Right hindlimb (tissue), 1 donor: ENCODE measurements at places on chromosomes 5 and 9.

GRCh38 chr5:96300976-96301375, 132.1 kb downstream of the PCSK1 start:
- DNase-seq, result no peak

DNA sequence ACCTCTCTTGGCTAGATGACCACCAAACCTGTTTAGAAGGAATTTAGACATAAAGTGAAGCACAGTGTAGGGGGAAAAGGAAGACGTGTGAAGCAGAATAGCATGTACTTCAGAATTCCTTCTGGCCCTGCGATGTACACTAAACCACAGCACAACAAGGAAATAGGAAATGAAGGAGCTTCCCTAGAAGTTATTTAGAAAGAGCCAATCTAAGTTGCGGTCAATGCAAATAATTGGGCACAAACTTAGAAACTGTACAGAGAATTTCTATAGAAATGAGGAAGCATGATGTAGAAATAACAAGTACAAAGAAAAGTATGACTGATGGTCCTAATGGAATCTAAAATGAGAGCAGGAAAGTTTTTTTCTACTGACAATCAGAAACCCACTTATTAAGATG, 41.5 kb downstream of the ANKRD55 start:
- DNase-seq, result no peak

DNA sequence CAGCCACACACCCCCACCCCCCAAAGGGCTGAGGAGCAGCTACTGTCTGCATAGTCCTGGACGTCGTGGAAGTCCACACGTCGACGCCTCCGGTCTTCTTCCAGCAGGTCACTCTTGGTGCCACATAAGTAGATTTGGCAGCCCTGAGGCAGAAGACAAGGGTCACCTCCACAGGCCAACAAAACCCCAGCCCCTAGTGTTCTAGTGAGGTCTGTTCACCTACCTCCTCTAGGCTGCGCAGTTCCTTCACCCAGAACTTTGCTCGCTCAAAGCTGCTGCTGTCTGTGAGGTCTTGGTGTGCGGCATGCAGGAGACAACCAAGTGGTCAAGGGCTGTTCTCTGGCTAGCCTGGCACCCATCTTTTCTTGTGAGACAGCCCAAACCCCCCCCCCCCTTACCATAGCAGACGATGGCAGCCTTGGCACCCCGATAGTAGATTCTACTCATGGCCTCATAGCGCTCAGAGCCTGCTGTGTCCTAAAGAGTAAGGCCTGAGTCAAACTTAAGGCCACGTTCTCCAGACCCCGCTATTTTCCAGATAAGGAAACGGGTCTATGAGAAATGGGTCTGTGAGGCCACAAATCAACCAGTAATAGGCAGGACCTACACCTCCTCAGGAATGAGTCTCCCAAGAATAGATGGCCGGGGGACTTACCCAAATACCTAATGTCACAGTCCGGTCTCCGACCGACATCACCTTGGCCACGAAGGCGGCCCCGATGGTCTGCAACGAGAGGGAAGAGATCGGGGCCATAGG, 987 bp downstream of the RAB24 start:
- no peak for DNase-seq

- peak; percentile 26 for DNase-seq
These were observed 43.9 kb upstream of the ORM1 start for GRCh38 chr9:114278881-114279570.

DNA sequence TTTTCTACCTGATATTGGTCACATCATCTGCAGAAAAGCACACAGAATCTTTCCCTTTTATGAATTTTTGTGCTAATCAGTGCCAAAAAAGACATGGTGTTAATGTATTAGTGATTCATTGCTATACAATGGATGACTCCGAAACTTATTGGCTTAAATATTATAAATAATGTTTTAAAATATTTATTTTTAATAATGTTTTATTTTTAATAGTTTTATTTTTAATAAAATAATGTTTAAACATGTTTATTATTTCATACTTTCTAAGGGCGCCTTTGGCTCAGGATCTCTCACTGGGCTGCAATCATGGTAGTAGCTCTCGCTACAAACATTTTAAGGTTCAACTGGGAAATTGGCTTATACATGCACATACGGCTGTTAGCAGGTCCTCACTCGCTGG, 65.7 kb downstream of the CDH12 start:
- DNase-seq, result no peak

DNA sequence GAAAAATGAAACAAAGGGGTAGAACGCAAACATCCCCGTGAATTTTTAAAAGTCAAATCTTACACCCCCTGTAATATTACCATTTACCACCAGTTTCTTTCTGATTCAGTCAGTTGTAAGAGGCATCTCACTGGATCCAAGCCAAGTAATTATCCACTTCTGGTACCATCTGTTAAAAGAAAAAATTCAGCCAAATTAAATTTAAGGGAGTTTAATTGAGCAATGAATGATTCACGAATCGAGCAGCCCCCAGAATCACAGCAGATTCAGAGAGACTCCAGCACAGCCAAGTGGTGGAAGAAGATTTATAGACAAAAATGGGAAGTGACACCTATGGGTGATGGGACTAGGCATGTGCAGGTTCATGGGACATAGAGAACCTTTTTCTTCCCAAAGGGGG, 29.9 kb upstream of the MTMR12 start:
- DNase-seq, result no peak

DNA sequence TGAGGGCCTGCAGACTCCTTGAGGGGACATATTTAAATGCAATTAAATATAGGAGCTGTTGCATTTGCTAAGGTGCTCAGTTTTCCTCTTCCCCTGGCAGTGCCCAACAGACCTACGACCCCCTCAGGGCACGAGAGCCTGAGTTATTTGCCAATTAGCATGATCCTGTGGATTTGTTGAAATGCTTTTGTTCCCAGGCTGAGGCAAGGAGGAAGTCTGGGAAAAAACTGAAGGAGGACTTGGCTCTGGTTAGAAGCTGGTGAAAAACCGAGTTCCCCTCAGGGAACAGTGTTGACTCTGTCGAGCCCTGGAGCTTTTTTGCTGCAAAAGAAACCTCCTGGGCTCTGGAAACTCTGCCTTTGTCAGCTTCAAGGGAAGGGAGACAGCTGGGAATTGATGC, 103.6 kb upstream of the SHB start:
- no peak for DNase-seq

DNA sequence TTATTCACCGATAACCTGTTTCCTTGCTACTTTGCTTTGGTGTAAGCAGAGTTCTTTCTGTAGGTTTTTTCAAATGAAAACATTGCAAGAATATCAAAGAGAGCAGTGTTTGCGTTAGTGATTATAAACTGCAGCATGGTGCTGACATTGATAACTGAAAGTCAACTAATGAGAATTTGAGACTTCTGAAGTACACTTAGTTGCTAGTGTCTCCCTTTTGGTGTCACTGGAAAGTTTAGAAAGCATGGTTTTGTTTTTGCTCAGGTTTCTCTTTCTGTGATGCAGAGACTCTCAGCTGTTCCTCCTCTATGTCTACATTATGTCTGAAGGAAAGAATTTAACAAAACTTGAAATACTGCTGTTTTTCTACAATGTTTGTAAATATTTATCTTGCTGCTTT, 80.2 kb upstream of the ZNF169 start:
- no peak for DNase-seq

DNA sequence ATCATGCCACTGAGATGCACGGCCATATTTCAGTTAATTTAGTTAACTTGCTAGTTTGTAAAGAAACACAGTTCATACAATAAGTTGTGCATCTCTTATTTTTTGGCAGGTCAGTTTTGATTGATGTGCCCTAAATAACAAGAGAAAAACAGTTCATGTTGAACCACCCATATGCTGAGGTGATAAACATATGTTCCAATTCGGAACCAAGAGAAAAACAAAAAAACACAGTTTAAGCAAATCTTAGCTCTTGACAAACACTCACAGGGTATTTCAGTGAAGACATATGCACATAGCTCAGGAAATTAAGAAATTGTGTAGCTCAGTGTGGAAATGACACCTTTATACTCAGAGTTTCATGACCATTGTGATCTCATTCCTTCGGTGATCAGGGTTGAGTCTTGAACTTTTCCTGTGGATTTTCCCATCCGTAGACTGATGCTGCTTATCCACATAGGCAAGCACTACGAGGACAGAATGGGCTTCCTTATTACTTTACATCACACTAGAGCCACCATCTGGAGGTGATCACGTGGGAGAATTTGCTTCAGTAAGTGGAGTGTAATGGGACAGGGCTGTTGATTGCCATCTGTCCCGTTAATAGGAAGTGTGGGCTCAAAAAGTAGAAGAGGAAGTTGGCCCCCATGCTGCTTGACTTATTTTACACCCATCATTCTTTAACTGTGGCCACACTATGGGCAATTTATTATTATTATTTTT, 773.0 kb downstream of the MTRR start:
- DNase-seq, result no peak

DNA sequence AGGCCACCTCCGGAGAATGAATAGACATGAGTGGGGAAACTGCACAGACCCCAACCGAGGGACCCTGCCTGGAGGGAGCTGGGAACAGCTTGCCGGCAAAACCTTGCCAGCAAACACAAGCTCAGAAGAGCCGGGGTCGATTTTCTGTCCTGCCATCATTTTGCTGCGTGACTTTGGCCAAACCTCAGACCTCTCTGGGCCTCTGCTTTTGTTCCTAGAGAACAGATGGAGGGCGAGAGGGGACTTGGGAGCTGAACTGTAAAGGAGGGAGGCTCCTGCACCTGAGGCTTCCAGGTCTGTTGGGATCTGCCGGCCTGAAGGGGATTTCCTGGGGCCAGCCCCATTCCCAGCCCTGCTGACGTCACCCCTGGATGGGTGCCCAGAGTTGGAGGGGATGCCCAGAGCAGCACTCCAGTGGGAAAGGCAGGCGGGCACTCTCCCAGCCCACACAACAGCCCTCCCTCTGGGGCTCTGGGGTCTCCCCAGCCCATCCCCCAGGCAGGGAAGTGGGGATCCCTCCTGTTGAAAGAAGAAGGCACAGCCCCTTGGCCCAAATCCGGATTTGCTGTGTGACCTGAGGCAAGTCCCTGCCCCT, 40.4 kb upstream of the SYNPO start:
- peak; percentile 88 for DNase-seq

DNA sequence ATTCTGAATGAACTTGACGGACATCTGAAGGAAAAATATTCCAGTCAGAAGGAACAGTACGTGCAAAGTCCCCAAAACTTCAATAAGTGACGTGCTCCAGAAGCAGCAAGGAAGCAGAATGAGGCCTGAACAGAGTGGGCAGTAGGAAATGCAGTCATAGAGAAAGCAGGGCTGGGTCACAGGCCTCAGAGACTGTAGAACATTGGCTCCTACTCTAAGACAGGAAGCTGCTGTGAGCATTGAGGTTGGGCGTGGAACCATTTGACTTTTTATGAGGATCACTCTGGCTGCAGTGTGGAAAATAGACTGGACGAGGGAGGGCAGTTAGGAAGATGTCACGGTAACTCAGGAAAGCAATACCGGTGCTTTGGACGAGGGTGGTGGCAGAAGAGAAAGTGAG, 64.0 kb downstream of the DOCK8 start:
- no peak for DNase-seq

GRCh38 chr5:127505905-127506304, 11.5 kb upstream of the PRRC1 start:
- no peak for DNase-seq

GRCh38 chr5:41243558-41243957, 30.2 kb upstream of the C6 start:
- no peak for DNase-seq

DNA sequence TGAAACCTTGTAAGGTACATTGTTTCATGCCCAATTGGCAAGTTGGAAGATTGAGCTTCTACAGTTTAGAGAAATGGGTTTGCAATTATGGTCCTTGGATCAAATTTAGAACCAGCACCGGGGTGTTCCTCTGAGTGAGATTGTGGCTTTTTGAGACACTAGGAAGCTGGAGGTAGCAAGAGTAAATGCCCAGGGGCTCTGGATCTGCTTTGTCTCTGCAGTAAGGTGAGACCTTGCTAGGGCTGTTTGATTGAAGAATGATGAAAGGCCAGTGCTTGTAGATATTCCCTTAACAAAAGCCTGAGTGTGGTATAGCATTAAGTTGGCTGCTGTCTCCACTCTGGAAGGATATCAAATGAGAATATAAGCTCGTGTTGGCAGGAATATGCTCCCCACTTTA, 36.0 kb downstream of the WWC1 start:
- no peak for DNase-seq

GRCh38 chr9:16272776-16273175, 597.7 kb downstream of the BNC2 start:
- no peak for DNase-seq

DNA sequence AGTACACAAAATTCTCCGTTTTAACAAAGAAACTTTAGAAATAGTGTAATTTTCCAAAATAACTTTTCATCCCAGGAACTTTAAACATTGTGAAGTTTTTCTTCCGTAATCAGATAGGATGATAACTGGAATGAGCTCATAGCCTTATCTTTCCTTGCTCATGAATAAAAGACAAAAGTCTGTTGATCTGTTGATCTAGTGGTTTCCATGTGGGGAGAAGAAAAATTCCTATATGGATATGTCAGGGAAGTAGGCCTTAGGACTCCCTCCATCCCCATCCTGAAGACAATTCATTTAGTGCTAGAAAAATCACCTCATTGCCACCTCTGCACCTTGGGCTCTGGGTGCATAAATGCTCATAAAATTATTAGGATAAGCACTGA, 266.6 kb downstream of the SMARCA2 start:
- DNase-seq, result no peak

GRCh38 chr5:67305913-67306710, 109.5 kb upstream of the CD180 start:
- DNase-seq, result no peak

- no peak for DNase-seq
These were observed 148.5 kb upstream of the OTULINL start for GRCh38 chr5:14432931-14433589.

DNA sequence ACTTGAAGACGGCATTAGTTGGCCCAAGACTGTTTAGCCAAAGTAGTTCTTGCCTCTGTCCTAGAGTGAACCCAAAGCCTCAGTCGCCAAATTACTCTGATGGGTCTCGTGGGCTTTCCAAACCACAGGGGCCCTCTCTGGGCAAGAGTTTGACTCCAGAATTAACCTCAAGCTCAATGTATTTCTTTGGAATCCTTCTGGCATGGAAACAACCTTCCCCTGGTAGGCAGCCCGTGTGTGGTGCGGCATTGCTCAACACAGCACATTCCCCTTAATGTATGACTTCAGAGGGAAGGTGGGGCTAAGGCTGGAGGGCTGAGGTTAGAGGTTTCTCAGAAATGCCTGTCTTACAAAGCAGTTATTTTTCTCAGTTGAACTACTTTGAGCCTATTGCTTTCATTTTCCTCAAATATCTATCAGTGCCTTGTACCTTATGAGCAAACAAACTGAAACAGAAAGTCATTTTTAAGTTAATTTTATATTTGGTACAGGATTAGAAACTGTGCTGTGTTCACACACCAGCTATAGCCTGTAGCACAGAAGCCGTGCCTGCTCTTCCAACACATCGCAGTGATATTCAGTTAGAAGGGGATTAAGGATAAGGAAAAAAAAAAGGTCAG, 123.9 kb upstream of the HAPLN1 start:
- DNase-seq, result peak; percentile 73

DNA sequence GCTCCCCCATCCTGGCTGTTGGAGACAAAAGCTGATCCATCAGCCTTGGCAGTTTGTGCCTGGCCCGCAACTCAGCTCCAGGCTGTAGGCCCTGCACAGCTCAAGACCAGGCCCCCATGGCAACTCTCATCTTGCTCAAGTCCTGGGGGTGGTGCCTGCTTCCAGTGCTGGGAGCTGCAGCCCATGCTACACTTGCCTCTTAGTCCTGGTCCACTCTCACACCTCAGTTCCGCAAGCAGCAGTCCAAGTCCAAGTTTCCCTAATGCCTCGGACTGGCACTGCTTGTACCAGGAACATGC, 14.2 kb downstream of the AHRR start:
- DNase-seq, result no peak
